ENCODE measurements at places on chromosomes 6 and 20. TPM values are rescaled to one million over a fixed set of nuclear protein-coding genes. Genes with fewer than 3 reads are reported as not detected.

- DNase-seq: no peak
Measured at GRCh38 chr6:10759884-10760329, 12.3 kb downstream of the TMEM14B start.

DNA sequence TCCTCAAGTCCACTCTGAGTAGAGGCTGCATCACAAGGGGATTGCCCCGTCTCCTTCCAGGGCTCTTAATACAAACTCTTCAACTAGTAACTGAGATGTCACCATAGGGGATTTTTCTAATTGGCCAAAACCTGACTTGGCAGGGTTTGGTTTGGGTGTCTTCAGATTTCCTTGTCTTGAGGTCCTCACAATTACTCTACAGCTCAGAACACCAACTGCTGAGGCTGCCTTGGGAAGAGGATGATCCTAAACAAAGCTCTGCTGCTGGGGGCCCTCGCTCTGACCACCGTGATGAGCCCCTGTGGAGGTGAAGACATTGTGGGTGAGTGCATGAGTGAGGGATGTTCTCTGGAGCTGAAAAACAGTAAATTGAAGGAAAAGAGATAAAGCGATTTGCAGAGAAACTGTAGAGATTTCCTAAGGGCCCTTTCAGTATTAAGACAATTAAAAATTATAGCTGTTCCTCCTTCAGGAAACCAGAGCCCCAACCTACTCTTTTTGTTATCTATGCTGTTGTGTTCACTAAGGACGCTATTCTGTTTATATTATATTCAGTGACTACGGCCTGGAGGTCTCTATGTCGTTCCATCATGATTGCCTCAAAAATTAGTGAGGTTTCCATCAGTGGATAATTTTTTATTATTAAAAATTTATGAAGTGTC, at the start of gene HLA-DQA1:
Gene HLA-DQA1 (plus strand): TSS at position 188 of the 662 bp plus-strand sequence. CDS start 53 bp downstream, at position 241.
- no peak for DNase-seq

DNA sequence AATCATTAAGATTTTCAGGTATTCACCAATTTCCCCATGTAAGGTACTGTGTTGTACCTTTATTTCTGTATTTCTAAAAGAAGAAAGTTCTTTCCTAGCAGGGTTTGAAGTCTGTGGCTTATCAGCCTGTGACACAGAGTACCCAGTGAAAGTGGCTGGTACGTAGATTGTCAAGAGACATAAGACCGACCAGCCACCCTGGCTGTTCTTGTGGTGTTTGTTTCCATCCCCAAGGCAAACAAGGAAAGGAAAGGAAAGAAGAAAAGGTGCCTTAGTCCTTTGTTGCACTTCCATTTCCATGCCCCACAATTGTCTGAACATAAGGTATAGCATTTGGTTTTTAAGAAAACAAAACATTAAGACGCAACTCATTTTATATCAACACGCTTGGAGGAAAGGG, 40.6 kb upstream of the SMIM28 start:
- DNase-seq: no peak

GRCh38 chr6:12012558-12013306, 620 bp downstream of the HIVEP1 start:
- peak; percentile 77 for DNase-seq

The MYMX gene
- total RNA-seq: 4.3 TPM

The GSTA3 gene
- total RNA-seq: not detected

The HLA-DRA gene
- 414 TPM for total RNA-seq

The TULP4 gene
- total RNA-seq: 72.6 TPM

The SLC35D3 gene
- total RNA-seq: 0.19 TPM

The PET117 gene
- total RNA-seq: 9.2 TPM
